ENCODE measurements at places on chromosomes 7 and 10.

DNA sequence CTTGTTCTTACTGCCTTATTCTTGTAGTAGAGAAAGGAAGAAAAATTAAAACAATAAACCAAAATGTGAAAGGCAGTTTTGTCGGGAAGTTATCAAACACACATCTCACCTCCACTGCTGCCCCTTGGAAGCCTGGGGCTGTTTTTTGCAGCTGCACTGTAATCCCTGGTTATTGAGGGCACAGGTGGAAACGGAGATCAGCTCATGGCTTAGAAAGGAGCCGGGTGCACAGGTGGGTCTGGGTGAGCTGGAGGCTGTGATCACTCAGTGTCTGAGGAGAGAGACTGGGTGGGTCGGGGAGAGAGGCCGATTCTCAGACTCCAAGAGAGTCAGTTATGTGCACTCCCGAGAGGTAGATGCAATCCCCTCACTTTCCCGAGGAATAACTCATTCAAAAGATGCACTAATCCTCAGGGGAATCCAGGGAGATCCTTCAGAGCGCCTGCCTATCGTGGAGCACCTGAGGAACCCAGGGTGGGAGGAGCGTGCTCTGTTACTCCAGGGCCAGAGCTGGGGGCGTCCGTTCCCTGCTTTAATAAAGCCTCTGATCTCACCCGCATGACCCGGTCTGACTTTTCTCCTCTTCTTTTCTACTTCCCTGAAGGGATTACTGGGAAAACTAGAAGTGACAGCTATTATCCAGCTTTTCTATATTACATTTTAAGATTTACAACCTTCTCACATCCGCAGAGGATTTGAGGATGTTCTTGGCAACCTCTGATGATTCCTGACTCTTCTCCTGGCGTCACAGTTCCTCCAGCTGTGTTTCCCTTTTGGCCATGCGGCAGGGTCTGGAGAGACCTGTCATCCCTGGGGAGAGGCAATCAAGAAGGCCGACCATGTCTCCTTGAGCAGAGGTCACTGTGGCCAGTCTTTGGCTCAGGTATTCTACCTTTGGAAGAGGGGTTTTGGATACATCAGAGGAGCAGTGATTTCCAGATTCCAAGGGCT, 82.1 kb downstream of the CAMK1D start:
- DNase-seq = no peak

- no peak for DNase-seq
Measured at GRCh38 chr10:62250594-62251198, 17.9 kb downstream of the RTKN2 start.

GRCh38 chr10:76738991-76739390, 898.6 kb downstream of the KCNMA1 start:
- no peak for DNase-seq

GRCh38 chr7:44379366-44380188, 54.2 kb upstream of the CAMK2B start:
- peak; percentile 29 for DNase-seq

GRCh38 chr10:4633186-4633585, 192.8 kb upstream of the AKR1E2 start:
- DNase-seq = no peak

GRCh38 chr10:132657748-132658147, 120.2 kb downstream of the INPP5A start:
- no peak for DNase-seq

DNA sequence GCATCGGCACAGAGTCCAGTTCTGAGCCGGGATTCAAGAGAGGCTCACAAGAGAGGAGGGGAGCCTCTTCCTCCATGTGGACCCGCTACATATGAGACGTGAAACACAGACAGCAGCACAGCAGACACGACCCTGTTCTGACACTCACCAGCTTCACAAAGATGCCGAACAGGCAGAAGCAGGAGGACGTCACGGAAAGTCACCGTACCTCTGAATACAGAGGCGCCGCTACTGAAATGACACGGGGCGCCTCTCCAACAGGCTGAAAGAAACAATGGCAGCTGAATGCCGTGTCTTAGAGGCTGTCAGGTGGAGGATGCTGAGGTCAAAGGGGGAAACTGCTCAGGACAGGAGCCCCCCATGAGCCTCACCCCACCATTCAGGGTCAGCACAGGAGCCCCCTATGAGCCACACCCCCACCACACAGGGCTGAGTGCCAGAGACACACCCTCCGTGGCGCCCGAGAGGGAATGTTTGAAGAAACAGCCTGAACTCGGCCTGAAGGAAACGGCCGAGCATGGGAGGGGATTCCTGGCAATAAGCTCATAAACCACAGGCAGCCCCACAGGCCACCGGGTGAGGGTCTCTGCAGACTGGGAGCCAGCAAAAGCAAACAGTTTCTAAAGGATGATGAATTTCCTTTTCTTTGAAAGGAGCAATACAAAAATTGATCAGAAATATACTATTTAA, 510.3 kb downstream of the PTPRN2 start:
- DNase-seq = no peak

DNA sequence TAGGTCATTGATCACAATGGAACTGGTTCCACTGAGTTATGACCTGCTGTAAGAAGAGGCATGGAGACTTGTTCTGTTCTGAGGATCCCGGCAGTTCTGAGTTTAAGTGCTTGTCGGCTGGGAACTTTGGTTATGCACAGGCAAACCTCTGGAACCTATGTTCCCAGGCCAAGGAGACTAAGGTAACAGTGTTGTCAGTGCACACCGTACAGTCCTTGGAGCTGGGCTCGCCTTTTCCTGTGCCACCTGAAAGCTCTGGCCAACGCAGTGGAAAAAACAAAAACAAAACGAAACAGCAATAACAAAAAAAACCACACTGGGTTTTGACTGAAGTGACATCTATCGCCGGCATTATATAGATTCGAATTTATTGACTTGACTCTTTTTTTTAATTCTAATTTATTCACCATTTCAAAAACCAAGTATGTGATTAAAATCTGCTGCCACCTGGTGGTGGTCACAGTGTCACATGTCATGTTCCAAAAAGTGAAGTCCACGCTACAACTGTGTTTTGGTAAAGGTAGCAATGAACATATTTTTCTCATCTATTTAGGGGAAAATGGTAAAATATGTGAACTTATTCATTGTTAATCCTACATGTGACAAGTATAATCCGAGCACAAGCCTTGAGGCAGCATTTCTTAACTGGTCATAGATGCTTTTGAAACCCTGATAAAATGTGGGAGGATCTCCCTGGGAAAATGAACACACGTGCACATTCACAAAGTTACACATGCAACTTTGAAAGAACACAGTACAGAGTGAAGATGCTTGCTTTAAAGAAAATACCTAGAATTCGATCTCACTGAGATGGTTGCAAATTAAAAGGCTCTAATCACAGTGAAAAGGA, 113.8 kb upstream of the PPP2R2D start:
- peak; percentile 28 for DNase-seq

Data from dermis microvascular lymphatic vessel endothelial cell (primary cell).